ENCODE measurements at places on chromosomes 12 and 14.
A peak's percentile ranks its signal among the peaks of the same experiment; 100 is the strongest.

GRCh38 chr12:113240395-113240794 is 19.1 kb downstream of the TPCN1 start:
- no peak for DNase-seq

DNA sequence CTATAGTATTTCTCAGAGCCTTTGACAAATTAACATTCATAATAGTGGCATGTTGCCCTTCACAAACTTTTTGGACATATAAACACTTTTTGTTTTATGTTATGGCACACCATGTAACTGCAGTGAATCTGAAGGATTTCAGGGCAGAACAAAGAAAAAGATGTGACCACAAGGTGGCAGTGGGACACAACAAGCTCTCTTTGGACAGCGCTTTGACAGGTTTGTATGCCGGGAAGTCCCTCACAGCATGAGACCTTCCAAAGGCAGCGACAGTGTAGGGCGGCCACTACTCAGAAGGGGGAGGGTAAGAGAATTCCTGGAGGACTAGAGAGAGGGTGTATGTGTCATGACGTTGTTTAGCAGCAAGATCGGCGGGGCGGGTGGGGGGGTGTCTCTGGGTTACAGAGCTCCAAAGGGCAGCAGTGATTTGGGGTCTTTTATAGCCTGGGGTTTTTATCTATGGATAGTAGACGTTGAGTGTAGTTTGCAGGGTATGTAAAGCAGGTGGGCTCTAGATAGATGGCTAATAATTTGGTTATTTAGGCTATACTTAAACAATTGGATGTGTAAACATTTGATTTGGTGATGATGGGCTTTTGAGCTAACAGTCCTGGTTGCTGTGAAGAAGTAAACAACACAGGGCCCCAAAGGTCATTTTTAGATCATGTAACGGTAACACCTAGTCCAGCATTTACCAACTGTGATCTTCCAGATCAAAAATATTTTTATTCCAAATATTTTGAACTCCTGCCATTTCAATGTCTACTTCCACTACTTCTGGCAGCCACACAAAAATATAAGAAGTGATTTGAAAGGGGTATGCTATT is 22.9 kb downstream of the ETFBKMT start:
- DNase-seq, result peak; percentile 89

DNA sequence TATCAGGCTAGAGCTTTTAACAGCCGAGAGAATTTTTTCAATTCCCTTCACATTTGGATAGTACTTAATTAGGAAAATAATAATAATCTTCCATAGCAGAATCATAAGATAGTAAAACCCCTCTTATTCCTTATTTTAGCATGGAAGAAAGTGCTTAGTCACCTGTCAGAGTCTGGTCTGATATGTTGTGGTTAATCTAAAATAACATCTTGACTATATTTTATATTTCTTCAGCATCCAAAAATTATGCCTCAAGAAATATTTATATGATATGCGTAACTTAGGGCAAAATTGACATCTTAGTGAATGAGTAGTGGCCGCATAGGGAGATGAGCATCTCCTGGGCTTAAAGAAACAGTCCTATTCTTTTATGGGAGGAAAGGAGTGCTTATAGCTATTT is 12.8 kb downstream of the CHURC1 start:
- DNase-seq, result no peak

DNA sequence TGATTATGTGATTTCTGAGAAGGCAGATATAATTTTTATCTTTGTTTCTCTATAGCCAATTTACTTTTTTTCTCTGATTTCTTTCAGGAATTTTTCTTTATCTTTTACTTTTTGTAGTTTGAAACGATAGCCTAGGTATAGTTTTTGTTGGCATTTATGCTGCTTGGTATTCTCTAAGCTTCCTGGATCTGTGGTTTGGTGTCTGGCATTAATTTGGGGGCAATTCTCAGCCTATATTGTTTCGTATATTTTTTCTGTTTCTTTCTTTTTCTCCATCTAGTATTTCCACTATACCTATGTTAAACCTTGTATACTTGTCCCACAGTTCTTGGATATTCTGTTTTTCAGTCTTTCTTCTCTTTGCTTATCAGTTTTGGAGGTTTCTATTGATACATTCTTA is 45.0 kb downstream of the CRADD start:
- DNase-seq, result no peak

- no peak for DNase-seq
Observed at GRCh38 chr14:50985124-50985858, 41.0 kb upstream of the PYGL start.

DNA sequence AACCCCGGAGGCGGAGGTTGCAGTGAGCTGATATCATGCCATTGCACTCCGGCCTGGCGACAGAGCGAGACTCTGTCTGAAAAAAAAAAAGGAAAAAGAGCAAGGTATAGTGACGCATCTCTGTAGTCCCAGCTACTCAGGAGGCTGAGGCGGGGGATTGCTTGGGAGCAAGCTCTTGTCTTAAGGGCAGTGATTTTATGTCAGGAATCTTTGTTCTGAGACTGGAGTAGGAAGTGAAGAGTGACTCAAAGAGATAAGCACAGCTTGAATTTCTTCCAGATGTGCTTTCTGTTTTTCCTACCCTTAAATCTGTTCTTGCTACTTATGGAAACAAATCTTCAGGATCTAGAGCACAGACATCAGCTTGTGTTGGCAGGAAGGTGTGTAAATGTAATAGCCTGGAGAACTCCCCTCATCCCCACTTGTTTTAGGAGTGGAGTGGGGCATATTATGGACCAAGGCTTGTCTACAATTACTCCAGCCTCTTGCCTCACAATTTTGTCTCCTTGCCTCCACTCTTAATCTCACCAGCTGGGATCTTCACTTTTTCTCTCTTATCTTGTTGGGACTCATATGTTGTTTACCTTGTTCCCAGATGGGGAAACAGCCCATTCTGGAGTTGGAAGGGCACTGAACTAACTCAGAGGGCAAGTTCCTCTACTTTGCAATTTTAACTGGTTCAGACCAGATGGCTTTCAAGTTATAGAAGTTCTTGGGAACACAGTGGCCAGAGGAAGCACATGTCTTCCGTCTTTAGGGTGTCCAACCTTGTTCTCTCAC is 7.5 kb downstream of the TMED2 start:
- DNase-seq, result no peak
